A549 treated with Mapracorat at 1 μM for 4 hours (cell line): ENCODE measurements at places on chromosomes 16 and 17. TPM values are rescaled to one million over a fixed set of nuclear protein-coding genes. Genes with fewer than 3 reads are reported as not detected.

The CCL8 gene
- not detected in 5 replicates for total RNA-seq

The IRX6 gene
- not detected in 5 replicates for total RNA-seq

The RNF222 gene
- not detected in 5 replicates for total RNA-seq

The ZNF750 gene
- total RNA-seq, result not detected in 5 replicates

The MFAP4 gene
- total RNA-seq, result 0.08 to 0.13 TPM (median 0.09 TPM) in 3 of 5 replicates, not detected in the others

The CDRT15L2 gene
- not detected in 5 replicates for total RNA-seq
